ENCODE measurements at places on chromosomes 11 and 22.

- DNase-seq = peak; percentile 80
Measured at GRCh38 chr22:37244114-37244921, at the start of gene RAC2. Gene RAC2 (minus strand): TSS chr22:37244269. CDS start chr22:37244148, 121 bp downstream.

- no peak for DNase-seq
Measured at GRCh38 chr22:38132136-38132535, 21.7 kb upstream of the BAIAP2L2 start.

DNA sequence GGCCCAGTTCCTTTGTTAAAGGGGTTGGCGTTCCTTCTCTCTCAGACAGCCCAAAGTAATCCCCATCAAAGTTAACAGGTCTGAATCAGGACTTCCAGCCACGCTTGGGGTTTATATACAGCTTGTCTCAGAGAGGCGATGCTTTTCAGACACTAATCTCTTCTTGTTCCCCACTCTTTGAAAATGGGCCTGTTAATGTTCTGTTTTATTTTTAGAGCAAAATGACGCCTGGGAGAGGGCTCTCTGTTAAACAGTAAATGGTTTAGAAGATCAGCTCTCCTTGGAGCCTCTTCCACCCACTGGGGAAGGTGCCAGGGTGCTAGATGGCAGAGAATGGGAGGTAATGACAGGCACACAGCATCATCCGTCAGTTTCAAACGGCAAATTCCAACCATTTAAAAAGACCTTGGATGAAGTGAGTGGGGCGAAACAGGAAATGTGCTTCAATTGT lies 235.9 kb upstream of the NARS2 start:
- DNase-seq = no peak

- DNase-seq = no peak
Measured at GRCh38 chr11:74626604-74627003, 34.2 kb downstream of the POLD3 start.

DNA sequence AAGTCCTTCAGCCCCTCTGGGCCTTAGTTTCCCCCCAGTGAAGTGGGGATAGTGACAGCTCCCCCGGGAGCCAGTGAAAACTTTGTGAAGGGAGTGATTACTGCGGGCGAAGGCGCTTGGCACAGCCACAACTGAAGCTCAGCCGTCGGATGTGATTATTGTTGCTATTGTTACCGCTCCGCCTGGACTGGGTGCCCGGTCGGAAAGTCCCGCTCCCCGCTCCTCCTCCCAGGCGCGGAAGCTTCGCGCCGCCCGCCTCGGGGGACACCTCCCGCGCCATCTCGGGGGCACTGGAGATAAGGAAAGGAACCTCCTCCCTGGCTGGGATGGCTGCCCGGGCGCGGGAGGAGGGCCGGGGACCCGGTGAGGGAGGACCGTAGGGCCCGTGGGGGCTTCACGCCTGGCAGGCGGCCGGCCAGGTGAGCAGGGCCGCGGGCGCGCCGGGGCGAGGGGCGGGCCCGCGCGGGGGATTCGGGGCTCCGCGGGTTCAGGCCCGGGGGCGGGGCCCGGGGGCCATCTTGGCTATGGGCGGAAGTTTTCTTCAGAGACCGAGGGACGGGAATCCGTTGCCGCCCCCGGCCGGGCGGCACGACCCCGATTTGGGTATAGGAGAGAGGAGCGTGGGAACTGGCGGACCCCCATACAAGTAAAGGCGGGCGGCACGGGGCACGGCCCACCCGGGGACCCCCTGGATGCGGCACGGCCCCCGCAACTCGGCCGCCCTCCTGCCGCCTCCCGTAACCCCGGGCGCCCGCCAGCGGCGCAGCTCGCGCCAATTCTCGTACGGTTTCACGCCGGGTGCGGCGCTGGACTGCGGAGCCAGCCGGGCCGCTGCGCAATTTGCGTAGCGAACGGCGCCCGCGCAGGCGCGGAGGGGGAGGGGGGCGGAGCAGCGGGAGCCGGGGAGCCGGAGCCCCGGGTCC lies at the start of gene GPR137:
GPR137 (plus strand) TSS at position 887 of the 923 bp plus-strand sequence. CDS start 677 bp downstream, outside the sequence.
- peak; percentile 87 for DNase-seq

- DNase-seq = no peak
Measured at GRCh38 chr11:47488111-47488510, 39.2 kb upstream of the RAPSN start.

GRCh38 chr11:2099516-2100349 lies 39.5 kb downstream of the IGF2 start:
- peak; percentile 61 for DNase-seq

- DNase-seq = no peak
Measured at GRCh38 chr11:112249871-112250610, 10.6 kb downstream of the PLET1 start.

DNA sequence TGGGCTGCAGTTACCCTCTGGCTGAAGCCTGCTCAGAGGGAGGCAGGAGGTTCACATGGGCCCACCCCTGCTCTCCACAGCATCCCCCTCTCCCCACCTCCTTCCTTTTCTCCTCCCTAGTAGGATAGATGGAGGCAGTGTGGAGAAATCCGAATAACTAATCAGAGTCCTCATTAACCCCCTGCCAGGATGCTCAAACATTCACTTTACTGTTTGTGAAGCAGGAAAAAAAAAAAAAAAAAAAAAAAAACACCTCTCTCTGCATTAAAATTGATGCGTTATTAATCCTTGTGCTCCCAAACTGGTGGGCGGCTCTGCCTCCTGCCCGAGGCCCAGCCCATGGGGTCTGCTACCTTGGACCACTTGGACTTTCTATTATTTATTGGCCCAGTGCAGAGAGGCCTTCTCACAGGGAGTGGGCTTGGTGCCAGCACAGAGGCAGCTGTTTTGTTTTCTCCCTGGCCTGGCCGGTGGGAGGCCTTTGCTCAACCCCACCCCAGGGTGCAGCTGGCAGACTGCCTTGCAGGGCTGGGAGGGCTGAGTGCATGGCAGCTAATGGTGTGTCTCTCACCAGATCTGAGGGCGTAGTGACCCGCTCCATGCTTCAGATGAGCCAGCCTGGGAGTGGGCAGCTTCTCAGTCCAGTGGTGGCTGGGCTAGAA lies 150.7 kb downstream of the PKNOX2 start:
- peak; percentile 52 for DNase-seq

DNA sequence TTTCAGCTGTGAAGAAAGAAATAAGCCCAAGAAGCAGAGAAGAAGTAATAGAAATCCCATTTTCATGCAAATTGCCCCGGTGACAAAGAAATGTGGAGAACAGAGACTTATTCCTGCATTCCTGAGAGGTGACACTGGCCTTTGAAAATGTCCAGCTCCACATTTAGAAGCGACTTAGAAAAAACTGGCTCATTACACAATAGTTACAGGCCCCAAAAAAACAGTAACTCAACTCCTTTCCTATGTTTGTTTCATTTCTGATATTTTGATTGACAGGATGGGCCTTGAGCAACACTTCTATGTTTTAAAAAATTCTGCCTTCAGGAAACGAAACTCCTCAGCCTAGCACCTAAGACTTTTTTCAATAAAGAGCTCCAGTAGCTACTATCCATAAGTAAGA lies 726.9 kb upstream of the TENM4 start:
- DNase-seq = no peak

DNA sequence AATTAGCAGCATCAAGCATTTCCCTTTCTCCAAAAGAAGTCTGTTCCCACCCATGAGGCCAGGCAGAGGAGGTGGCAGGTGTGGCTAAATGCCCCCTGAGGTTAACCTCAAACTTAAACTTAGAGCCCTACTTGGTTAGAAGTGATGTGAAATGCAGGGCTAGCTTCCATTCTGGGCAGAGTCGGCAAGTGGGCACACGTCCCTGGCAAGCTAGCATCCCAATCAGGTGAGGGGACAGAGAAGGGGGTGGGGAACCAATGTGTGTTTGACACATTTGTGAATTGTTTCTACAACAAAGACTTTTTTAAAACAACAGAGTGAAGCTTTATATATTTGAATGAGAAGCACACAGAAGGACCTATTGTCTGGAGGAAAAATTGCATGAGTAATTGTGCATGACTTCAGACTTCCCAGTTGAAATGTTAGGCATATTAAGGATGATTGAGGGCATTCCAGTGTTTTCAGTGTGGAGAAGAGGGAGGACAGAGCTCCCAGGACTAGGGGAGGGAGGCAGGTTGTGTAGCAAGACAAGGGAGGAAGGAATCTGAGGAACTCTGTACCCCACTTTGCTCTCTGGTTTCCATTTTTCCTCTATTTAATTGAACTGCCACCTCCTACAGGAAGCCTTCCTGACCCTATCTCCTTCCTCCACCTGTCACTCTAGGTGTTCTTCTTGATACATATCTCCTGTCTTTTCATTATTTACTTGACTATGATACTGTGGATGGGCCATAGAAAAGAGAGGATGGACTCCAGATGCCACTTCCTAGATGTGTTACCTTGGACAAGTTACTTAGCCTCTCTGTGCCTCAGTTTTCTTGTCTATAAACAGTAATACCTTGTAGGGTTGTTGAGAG lies 83.3 kb upstream of the PICALM start:
- no peak for DNase-seq

DNA sequence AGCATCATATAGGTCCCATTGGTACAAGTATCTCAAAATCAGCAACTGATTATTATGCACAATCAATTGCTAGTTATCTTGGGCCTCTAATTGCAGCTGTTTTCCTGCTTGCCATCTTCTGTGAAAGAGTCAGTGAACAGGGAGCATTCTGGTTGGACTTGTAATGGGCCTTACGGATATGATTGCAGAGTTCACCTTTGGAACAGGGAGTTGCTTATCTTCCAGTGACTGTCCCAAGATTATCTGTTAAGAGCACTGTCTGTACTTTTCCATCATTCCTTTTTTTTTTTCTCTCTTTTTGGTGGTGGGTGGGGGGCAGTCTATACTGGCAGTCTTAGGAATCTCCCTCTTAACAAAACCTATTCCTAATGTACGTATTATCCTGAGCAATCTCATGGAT lies 17.8 kb downstream of the OR8G5 start:
- DNase-seq = no peak

DNA sequence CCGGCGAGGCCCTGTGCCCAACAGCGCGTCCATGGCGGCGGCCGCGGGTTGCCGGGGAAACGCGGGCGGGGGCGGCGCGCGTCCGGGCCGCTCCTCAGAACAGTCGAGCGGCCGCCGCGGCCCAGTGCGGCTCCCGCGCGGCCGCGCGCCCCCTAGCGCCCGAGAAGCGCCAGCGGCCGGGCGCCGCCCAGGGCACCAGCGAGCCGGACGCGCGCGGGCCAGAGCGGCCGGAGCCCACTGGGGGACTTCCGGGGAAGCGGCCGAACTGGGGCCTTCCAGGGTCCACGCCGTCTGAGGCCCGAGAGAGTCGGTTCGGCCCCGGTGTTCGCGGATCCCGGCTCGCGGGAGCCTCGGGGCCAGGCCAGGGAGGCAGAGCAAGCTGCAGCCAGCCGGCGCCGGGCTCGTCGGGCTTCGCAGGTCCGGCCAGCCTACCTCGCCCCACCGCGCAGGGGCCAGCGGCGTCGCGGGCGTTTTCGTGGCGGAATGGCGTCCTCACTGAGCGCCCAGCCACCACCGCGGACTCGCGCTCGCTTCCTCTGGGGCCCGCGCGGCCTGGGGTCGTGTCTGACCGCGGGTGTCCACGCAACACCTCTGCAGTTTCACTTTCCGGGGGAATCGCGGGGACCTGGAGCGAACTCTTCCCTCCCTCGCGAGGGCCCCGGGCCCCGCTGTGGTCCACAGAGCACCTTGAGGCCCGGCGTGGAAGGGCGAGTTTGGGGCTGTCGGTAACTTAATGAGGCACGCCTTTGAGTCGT lies at the start of gene DENND6B:
DENND6B (minus strand) TSS at position 57 of the 755 bp plus-strand sequence; CDS start at position 33, 24 bp downstream.
- DNase-seq = peak; percentile 88

- DNase-seq = no peak
Measured at GRCh38 chr22:18952022-18952421, 15.9 kb upstream of the PRODH start.

GRCh38 chr11:67278135-67278938 lies 10.8 kb upstream of the ANKRD13D start:
- DNase-seq = peak; percentile 53

- DNase-seq = no peak
Measured at GRCh38 chr11:62428871-62429560, 10.2 kb downstream of the SCGB1A1 start.

DNA sequence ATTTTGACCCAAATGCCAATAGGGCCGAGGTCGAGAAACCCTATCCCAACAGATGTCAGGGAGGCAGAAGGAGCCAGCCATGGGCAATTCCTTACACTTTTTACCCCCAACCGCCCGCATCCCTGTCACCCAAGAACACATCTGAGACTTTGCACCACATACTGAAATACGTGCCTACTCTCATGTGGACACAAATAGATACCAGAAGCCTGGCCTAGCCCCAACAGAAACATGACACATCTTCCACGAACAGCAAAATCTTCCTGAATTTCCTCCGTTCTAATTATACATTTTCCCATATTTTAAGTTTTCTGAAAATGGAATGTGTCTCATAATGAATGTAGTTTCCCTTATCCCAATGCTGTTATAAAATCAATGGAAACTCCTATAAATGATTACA lies 64.7 kb downstream of the SLC1A2 start:
- no peak for DNase-seq

- DNase-seq = no peak
Measured at GRCh38 chr22:42651134-42651533, 1.9 kb upstream of the CYB5R3 start.

- DNase-seq = peak; percentile 86
Measured at GRCh38 chr11:48081151-48082010, 101.0 kb downstream of the PTPRJ start.

GRCh38 chr11:12640926-12641849 lies 33.0 kb upstream of the TEAD1 start:
- DNase-seq = no peak

DNA sequence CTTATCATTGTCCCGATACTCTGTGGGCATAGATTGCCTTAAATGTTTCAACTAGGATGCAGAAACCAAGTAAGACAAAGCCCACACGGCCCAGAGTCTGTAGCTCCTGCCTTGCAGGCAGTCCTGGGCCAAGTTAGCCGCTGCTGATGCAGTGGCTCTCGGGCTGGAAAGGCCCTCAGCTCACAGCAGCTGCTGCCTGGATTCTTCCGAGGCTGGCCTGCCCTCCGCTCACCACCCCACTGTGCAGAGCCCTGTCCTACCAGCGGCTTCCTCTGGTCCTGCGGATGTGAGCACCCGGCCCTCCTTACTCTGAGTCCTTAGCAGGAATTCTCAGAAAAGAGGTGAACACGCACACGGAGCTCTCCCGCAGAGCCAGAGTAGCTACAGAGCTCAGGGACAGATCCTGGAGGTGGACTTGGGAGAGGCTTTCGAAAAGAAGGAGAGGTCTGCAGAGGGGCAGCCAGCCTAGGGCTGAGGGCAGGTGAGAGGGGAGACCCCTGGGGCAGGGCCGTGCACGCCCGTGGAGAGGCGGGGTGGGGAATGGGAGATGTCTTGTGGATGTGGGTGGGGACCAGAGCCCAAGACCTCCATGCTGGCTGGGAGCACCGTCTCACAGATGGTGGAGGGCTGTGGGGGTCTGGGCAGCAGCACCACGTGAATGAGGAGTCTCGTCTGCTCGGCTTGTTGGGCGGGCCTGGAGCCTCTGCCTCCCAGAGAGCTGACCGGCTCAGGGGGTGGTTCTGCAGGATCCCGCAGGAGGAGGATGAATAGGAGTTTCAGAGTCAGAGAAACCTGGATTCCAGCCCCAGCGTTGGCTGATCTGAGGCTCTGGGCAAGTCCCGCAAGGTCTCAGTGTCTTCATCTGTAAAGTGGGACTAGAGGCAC lies 117.4 kb upstream of the B3GAT1 start:
- DNase-seq = no peak

DNA sequence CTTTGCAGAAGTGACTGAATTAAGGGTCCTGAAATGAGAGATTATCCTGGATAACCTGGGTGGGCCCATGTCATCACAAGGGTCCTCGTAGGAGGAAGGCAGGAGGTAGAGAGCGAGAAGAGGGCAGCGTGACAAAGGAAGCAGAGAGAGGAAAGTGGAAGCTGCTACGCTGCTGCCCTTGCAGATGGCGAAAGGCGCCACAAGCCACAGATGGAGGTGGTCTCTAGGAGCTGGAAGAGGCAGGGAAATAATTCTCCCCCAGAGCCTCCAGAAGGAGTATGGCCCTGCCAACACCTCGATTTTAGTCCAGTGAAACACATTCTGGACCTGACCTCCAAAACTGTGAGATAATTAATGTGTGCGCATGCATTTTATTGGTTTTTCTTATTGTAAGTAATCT lies 13.4 kb downstream of the TMEM184B start:
- DNase-seq = no peak

Measured in psoas muscle (tissue), 8 donors.